ENCODE measurements at places on chromosomes 4 and X. TPM values are rescaled to one million over a fixed set of nuclear protein-coding genes. Genes with fewer than 3 reads are reported as not detected.

- H3K36me3 ChIP-seq, result no peaks in the 10 kb centered on the region
- peak; percentile 44 for DNase-seq
- H3K4me3 ChIP-seq, result no peak overlapping the region
- no peaks in the 10 kb centered on the region for H3K4me1 ChIP-seq
- no peaks in the 10 kb centered on the region for H3K27me3 ChIP-seq
Observed at GRCh38 chrX:30949554-30949953, 60.5 kb upstream of the TAB3 start.

GRCh38 chr4:86446996-86447395, 87.1 kb upstream of the MAPK10 start:
- 0 out of 2 replicates have a peak, but pooled peaks cover 3% of the 10 kb centered on the region for H3K36me3 ChIP-seq
- peaks cover 48% of the 10 kb centered on the region for H3K4me1 ChIP-seq
- H3K4me3 ChIP-seq, result no peak overlapping the region
- no peak overlapping the region for H3K27ac ChIP-seq
- DNase-seq, result no peak
- no peaks in the 10 kb centered on the region for H3K27me3 ChIP-seq

DNA sequence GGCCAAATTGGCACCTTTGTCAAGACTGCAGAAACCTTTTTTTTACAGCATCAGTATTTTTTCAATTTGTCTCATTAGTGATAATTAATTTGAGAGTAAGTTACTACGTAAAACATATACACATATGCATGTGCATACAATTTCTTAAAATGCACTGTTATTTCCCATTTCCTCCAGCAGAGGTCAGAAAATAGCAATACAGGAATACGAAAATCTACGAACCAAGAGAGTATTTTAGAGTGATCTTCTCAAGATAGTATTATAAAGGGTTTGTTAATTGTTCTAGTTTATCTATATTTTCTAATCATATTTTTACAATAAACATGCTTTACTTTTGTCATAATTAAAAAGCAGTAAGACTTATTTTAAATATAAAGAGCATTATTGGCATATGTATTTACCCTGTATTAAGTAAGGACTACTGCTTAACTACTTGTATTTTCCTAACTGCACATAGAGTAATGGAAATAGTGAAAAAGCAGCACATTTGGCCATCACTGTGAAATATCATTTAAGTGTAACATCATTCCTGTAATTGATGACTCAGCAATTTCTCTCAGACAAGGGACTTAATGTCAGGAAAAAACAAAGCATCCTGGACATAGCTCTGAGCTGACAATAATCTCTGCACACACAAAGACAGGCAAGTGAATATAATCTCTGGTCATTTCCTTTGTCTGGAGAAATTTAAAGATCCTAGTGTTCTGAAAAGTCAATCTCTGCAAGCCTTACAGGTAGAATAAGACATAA, 45.6 kb downstream of the MAOB start:
- no peak overlapping the region for H3K4me3 ChIP-seq
- H3K27ac ChIP-seq, result no peak overlapping the region
- no peaks in the 10 kb centered on the region for H3K4me1 ChIP-seq
- peak; percentile 18 for DNase-seq
- H3K36me3 ChIP-seq, result no peaks in the 10 kb centered on the region

Gene MMRN1
- not detected for total RNA-seq
